Neuronal stem cell (in vitro differentiated cells): ENCODE measurements at places on chromosomes 7 and 10.

- no peak for DNase-seq
Measured at GRCh38 chr10:133050371-133050770, 37.4 kb upstream of the ADGRA1 start.

GRCh38 chr10:16520900-16521299 is 779 bp downstream of the C1QL3 start:
- no peak for DNase-seq

DNA sequence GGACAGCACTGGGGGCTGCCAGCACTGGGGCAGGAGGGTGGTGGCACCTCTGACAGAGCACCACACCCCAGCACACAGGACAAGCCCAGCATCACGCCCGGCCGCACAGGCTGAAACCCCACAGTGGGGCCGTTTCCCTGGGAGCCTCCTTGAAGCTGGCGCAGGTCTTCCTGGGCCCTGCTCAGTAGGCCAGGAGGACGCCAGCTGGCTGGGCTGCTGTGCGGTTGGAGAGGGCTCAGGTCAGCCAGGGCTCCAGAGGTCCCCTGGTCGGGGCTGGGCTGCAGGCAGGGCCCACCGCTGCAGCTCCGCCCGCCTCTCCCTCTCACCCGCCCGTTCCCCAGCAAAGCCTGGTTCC is 137.3 kb downstream of the TCERG1L start:
- no peak for DNase-seq

DNA sequence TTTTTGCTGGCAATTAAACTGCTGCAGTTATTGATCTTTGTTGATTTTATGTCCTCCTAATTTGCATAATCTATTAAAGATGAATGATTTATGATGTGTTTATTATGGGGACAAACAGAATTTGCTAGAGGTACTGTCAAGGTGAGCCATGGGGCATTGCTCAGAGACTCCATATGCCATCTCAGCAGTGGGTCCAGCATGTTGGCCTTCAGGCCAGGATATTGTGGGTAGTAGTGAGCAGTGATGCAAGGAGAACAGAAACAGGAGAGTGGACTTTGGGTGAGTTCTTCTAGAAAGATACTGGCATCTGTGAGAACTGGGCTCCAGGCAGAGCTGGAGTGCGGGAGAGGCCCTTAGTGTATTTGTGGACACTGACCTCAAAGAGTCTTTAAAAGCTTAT is 65.9 kb downstream of the PAX2 start:
- DNase-seq, result no peak

GRCh38 chr7:97174303-97174702 is 56.8 kb downstream of the SDHAF3 start:
- DNase-seq, result no peak

GRCh38 chr7:155416646-155417380 is 41.1 kb upstream of the EN2 start:
- no peak for DNase-seq

DNA sequence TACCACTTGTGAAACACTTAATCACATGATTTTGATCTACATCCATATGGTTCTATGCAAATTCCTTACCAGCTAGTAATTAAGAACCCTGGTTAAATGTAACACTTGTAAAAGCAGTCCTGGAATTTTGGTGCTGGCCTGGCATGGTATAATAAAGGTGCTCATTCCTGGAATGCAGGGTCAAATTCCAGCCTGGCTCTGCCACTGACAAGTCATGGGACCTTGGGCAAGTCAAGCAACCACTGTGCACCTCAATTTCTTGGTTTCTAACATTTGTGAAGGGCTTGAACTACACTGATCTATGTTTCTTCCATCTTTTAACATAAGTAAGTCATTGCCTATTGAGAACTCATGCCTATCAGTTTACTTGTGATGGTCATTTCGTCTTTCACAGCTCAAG is 91.9 kb upstream of the PIK3CG start:
- no peak for DNase-seq
